ENCODE measurements at places on chromosomes 7 and 10.

GRCh38 chr7:132251327-132251659, 325.0 kb downstream of the PLXNA4 start:
- no peak for DNase-seq

DNA sequence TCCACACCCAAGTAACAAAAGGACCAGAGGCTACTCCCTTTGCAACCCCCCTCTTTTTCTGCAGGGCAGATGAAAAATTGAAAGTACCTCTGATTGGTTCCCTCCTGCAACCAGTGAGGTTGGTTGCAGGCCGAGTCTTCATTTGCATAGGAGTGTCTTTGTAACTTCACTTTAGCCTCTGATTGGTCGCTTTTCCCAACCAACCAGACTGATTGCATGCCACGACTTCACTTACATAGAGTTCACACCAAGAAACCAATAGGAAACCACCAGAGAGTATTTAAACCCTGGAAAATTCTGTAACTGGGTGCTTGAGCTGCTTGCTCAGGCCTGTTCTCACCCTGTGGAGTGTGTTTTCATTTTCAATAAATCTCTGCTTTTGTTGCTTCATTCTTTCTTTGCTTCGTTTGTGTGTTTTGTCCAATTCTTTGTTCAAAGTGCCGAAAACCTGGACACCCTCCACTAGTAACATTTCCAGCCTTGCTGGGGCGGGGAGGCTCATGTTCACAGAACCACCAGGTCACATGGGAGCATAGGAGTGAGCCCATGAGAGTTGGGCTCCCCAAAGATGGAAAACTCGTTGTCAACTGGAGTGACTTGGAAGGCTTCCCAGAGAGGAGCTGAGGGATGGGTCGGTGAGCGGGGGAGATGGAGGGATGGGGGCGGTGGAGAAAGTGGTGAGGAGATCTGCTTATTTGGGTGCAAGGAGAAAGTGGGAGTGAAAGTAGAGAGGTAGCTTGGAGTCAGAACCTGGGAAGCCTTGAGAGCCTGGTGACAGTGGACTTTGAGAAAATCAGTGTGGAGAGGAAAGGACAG, 223.6 kb downstream of the GFRA1 start:
- DNase-seq, result no peak

GRCh38 chr7:77580762-77581350, 43.8 kb downstream of the PTPN12 start:
- peak; percentile 17 for DNase-seq

GRCh38 chr7:111951052-111951451, 255.1 kb downstream of the DOCK4 start:
- no peak for DNase-seq

GRCh38 chr7:2201686-2202360, 30.9 kb downstream of the MAD1L1 start:
- no peak for DNase-seq

GRCh38 chr10:3292636-3293035, 120.1 kb upstream of the PITRM1 start:
- DNase-seq, result peak; percentile 73

DNA sequence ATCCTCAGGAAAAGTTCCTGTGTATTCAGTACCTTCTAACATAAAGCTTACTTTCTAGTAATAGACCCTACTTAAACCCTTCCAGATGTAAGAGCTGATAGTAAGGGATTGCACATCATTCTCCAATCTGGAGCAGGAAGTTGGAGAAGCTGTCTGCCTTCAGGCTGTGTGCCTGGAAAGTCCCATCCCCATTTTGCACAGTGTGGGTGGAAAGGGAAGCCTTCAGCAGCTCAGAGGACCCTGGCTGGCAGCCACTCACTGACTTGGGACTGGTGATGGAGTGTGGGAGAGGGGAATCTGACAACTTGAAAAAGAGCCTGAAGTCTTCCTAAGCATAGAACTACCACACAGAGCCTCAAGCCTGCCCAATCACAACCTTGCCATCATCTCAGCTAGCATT, 164.1 kb upstream of the ADO start:
- DNase-seq, result no peak

DNA sequence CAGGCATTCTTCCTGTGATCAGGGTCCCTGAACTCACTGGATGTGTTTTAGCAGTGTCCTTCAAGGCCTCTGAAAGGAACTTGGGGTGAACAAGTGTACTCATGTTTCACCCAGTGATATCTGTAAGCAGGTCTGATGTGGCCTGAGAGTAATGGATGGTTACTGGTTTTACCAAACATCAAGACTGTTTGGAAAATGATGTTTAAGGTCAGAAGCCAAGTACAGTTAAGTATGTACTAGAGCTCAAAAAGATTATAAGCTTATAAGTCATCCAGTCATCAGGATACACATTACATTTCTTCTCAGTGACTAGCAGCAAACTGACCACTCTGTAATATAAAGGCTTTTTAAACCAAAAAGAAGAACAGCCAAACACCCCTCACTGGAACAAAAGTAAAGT, 79.8 kb upstream of the PTN start:
- DNase-seq, result no peak

GRCh38 chr10:29949411-29950011, 109.9 kb downstream of the JCAD start:
- DNase-seq, result peak; percentile 81

GRCh38 chr7:142177869-142178268, 66.4 kb downstream of the MGAM2 start:
- DNase-seq, result no peak

All from AG08395 (cell line).